Cerebellar nuclear complex (tissue), 1 donor: ENCODE measurements at places on chromosomes 16 and 17.

DNA sequence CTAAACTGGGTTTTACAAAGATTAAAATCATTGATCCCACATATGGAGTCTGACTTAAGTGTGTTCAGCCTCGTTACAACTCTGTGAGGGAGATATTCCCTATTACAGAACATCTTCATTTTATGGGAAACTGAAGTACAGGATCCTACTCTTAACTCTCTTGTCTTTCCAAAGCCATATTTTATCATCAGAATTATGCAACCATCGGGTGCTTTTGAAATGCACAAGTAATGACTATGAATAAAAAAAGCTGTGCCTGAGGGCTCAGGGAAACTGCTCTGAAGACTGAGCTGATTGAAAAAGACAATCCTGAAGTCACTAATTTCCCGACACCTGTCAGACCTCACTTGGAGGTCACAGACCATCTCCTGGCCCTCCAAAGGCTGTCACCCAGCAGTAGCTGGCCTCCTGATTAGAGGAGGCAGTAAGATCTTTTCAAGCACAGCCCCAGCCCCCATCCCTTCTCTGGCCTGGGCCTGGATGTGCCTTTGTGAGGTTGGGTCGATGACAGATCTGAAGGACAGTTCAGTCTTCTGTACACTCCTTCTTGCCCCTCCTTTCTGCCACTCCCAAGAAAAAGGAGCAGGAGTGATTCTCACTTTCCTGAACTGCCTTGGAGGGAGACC is 5.6 kb downstream of the AKAP1 start:
- DNase-seq = no peak

DNA sequence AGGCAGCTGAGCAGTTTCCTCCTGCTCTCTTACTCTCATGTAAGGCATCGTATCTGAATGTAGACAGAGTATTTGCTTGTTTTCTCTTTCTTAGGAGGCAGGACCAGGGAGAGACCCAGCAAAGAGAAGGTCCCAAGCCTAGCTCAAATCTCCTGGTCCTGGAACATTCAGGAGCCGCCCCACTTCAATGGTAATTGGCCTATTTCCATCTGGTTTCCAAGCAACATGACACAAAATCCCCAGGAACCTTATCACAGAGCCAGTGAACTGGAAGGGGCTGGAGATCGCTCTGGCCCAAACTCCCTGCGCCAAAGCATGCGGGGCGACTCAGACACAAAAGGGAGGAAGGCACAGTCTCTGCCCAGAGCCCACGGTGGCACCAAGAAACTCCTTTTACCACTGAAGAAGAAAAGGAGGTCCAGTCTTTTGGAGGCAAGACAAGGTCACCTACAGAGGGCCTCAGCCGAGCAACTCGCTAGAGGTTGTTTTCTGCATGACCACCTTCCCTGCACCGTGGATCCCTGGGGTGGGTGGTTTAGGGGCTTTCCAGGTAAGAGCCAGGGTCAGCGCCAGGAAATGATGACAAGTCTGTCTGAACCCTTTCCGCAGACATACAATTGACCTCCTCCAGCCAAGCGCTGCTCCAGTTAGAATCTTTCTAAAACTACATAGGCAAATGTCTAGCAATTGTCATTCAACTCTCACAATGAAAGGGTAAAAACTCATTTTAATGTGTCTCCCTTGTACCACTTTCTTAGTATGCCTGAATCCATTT is 394.7 kb downstream of the SOX9 start:
- no peak for DNase-seq

DNA sequence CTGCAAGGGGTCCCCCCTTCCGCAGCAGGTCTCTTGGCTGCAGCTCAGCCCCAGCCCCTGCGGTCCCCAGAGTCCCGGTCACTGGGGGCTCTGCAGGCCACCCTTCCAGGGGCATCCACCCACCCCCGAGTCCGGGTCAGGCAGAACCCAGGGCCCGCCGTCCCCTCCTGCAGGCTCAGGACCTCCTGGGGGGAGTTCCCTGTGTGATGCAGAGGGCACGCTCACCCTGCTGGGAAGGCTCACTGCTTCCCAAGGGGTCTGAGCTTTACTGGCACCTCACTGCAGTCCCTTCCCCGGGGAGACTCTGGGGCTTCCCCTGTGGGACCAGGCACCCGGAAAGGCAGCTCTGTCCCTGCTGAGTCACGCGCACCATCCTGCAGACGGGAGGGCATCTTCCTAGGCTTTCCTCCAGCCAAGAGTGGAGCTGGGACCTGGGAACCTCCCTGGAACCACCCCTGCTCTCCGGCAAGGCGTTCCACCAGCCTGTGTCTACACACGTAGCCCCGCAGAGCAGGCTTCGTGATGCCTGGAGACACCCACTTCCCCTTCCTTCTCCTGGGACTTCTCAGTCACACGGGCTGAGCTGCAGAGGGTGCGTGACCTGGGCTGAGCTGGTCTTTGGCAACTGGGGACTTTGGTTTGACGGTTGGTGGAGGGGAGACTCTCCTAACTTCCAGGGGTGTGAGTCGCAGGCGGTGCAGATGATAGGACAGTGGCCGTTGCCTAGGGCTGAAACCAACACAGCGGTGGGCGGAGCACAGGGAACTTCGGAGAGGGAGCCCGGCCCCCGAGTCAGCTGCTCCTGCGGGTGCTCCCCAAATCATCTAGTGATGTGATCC is 23.4 kb downstream of the SLC25A10 start:
- no peak for DNase-seq

GRCh38 chr17:68613739-68614298 is 12.7 kb upstream of the FAM20A start:
- DNase-seq = no peak

DNA sequence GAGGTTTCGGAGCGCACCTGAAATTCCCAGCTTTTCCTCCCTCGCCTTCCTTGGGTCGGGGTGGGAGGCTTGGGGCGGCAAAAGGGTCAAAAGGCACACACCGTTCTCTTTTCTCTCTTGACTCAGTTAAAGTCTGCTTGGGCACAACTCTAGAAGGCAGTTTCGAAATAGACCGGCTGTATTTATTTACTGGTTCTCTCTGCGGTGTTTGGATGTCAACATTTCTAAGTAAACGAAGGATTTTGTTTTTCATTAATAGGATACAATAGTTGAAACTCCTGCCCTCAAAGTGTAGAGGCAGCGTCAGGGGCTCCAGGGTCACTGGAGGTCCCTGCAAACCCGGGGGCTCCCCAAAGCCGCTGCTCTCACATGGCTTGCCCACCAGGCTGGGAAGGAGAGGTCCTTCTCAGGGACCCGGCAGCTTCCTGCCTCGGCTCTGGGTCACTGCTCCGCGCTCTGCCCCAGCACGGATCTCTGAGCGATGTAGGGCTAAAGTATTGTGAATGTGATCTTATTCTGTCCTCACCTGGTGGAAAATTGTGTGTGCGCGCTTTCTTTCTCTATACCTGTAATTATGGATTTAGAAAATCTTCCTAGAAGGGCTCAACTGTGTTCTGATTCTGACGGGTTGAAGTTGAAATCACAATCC is 952 bp downstream of the BMERB1 start:
- DNase-seq = no peak

DNA sequence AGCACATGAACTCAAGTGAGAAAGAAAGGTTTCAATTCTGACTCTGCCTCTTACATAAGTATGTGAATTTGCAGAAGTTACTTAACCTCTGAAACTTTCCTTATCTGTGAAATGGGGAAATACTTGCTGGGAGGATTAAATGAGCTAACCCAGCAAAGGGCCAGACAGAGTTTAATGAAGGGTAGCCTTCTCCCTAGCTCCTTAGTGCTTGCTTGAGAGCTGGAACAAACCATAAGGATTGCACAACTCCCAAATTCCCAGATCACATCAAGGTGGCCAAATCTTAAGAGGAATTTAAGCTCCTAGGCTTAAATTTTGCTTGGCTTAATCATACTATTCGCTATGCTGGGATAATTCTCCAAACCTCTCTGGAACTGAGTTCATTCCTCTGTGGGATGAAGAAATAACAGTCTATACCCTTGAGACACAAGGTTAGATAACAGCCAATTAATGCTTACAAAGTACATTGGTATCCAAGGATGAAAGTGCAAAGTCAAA is 11.8 kb upstream of the WSB1 start:
- DNase-seq = no peak

DNA sequence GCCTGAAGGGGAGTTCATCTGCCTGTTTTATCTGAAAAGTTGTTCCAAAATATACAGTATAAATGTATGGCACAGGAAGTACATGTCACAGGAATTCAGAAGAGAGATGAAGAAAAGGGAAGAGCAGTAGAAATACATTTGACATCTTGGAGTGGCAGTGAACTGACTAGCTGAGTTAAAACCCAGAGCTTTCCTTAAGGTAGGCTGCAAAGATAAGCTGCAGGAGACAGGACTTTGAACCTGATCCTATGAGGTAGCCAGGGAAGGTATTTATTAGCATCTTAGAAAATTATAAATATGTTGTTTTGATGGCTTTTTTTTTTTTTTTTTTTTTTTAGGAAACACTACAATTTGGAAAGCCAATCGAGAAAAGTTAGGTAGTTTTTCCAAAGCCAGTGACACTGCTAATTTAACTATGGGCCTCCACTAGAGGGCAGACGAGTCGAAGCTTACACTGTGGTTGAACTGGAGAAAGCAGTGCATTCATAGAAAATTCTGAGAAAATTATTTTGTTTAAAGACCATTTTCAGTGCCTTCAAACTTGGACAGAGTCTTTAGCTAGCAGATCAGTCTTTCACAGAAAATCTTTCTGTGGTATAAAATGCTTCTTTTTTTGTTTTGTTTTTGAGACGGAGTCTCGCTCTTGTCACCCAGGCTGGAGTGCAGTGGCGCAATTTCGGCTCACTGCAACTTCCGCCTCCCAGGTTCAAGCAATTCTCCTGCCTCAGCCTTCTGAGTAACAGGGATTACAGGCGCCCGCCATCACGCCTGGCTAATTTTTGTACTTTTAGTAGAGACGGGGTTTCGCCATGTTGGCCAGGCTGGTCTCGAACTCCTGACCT is 122.3 kb downstream of the SSH2 start:
- DNase-seq = no peak

DNA sequence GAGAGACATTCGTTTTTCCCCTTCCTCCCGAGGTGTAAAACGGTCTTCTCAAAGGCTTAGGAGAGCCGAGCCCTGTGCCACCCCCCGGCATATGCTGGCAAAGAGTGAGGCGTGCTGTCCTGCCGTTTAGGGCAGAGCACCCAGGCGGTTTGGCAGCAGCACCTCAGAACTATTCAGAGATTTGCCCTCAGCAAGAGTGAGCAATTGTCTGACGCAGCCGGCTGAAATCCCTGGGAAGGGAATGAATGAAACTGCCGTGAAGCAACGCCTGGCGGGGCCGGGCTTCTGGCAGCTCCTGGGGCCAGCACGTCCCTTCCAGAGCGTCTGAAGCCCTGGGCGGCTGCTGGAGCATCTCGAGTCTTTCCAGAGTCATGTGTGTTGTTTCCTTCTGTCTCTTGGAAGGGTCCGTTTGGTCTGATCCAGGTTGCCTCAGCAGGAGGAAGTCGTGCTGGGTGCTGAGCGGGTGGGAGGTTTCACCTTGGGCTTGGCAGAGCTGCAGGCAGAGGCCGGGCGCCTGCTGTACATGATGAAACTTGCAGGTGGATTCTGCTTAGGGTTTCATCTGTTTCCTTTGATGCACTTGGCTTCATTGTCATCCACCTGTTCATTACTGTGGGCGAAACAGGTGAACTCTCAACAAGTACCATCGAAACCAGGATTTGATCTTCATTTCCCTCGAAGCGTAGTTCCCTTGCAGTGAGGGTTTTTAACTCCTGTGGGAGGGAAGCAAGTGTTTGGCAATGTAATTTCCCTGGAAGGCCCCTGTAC is 35.4 kb downstream of the TBCD start:
- no peak for DNase-seq

- no peak for DNase-seq
These were observed 83.6 kb downstream of the VAT1L start for GRCh38 chr16:77871932-77872331.

- peak; percentile 84 for DNase-seq
These were observed 15.0 kb downstream of the CD300E start for GRCh38 chr17:74608511-74608910.

GRCh38 chr17:35907691-35908090 is 22.9 kb downstream of the RDM1 start:
- no peak for DNase-seq

DNA sequence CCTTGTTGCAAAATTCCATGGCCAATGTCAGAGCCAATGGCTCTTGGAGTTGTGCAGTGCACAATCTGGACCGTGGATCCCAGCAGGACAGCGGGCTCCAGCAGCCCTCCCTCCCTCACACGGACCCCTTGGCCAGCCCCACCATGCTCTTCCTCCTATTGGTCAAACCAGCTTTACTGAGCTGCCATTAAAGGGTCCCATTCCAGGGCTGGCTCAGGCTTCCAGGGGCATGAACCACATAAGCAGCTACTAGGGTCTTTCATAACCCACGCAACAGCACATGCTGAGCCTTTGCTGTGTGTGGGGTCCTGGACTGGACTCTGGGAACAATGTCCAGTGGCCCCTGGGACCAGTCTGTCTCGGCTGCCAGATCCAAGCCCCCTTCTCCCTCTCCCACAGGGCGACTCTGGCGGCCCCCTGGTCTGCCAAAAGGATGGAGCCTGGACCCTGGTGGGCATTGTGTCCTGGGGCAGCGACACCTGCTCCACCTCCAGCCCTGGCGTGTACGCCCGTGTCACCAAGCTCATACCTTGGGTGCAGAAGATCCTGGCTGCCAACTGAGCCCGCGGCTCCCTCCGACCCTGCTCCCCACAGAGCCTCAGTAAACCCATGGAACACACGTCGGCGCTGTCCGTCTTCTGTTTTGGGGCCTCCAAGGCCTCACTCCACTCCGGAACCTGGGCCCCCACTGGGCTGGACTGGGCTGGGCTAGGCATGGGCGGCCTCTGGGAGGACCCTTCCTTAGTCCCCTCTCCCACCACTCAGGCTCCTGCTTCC is 5.7 kb downstream of the CTRB1 start:
- no peak for DNase-seq

DNA sequence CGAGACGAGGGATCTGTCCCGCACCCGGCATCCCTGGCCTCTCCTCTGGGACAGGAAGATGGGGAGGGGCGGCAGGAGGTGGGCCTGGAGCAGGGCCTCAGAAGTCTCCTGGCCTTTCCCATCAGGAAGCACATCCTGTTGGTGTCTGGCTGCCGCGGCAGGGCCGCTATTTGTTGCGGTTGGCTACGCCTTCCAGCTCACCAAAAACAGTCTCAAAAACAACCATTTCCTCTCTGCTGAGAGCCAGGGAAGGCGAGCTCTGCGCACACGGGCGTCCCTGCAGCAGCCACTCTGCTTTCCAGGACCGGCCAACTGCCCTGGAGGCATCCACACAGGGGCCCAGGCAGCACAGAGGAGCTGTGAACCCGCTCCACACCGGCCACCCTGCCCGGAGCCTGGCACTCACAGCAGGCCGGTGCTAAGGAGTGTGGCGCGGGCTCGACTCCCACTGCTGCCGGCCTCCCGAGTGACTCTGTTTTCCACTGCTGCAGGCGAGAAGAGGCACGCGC is at the start of gene TMEM204:
Gene TMEM204 (plus strand): TSS at position 224 of the 509 bp plus-strand sequence. CDS start 610 bp downstream, outside the sequence.
- DNase-seq = no peak
